Mammary microvascular endothelial cell (primary cell): ENCODE measurements at places on chromosomes 7 and 10. TPM values are rescaled to one million over a fixed set of nuclear protein-coding genes. Genes with fewer than 3 reads are reported as not detected.

The HOXA6 gene
- total RNA-seq = 4.0 and 6.5 TPM in 2 replicates

The VAX1 gene
- total RNA-seq = not detected in 2 replicates

The LIPM gene
- total RNA-seq = not detected in 2 replicates

The TLX1 gene
- not detected in 2 replicates for total RNA-seq

The BBIP1 gene
- total RNA-seq = 23.7 and 30.8 TPM in 2 replicates

The PRSS37 gene
- total RNA-seq = not detected in 2 replicates

The CAV2 gene
- 314 and 335 TPM in 2 replicates for total RNA-seq

The UNC5B gene
- 3.1 and 3.3 TPM in 2 replicates for total RNA-seq

The LMBR1 gene
- 33.6 and 52.9 TPM in 2 replicates for total RNA-seq

The CRHR2 gene
- not detected in 2 replicates for total RNA-seq

The NUTM2A gene
- 0.79 and 0.93 TPM in 2 replicates for total RNA-seq

The CTAGE4 gene
- 0.33 TPM in 1 of 2 replicates, not detected in the other for total RNA-seq

The SH2D4B gene
- not detected in 2 replicates for total RNA-seq

The GPR26 gene
- total RNA-seq = not detected in 2 replicates

The PTPN12 gene
- total RNA-seq = 31.8 and 37.0 TPM in 2 replicates

The SFTPA2 gene
- total RNA-seq = not detected in 2 replicates

The MACC1 gene
- not detected in 2 replicates for total RNA-seq

The ASB13 gene
- 10.5 and 16.9 TPM in 2 replicates for total RNA-seq

The CCL24 gene
- not detected in 2 replicates for total RNA-seq

The LIPF gene
- total RNA-seq = not detected in 2 replicates

The CCDC7 gene
- 0.44 and 2.9 TPM in 2 replicates for total RNA-seq

The NPC1L1 gene
- total RNA-seq = not detected in 2 replicates

The MRC1 gene
- total RNA-seq = 17.5 and 17.9 TPM in 2 replicates

The TMEM248 gene
- 84.5 and 101 TPM in 2 replicates for total RNA-seq

The PSD gene
- not detected in 2 replicates for total RNA-seq

The RABGEF1 gene
- 11.7 and 15.1 TPM in 2 replicates for total RNA-seq

The LRRTM3 gene
- not detected in 2 replicates for total RNA-seq

The FAM53B gene
- 18.8 and 19.7 TPM in 2 replicates for total RNA-seq

The GOLGA7B gene
- 0.05 TPM in 1 of 2 replicates, not detected in the other for total RNA-seq

The CALHM1 gene
- total RNA-seq = not detected in 2 replicates

The MYL10 gene
- total RNA-seq = not detected in 2 replicates

The PAOX gene
- total RNA-seq = 3.3 and 4.5 TPM in 2 replicates

The ARMC10 gene
- total RNA-seq = 25.2 and 27.2 TPM in 2 replicates

The COA1 gene
- total RNA-seq = 47.3 and 55.6 TPM in 2 replicates

The HYAL4 gene
- 0.49 TPM in 1 of 2 replicates, not detected in the other for total RNA-seq

The CFAP43 gene
- 0.15 TPM in 1 of 2 replicates, not detected in the other for total RNA-seq
